RPMI7951 (cell line): ENCODE measurements at places on chromosomes 5 and 9.

DNA sequence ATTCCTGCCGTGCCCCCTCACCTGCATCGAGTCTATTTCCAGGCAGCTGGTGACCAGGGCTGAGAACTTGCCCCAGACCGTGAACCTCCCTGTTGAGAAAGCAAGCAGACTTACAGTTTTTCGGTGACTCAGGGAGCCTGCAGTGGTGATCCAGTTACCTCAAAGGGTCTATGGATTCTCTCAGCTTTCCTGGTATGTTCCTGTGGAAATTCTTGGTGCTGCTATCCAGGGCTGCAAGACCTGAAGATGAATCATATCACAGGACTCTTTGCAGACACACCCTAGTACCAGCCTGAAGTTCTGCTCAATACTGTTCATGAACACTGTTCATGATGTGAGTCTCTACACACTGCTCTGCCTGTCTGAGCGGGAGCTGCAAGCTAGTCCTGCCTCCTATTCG, 154.7 kb downstream of the WDR70 start:
- DNase-seq = peak; percentile 10

DNA sequence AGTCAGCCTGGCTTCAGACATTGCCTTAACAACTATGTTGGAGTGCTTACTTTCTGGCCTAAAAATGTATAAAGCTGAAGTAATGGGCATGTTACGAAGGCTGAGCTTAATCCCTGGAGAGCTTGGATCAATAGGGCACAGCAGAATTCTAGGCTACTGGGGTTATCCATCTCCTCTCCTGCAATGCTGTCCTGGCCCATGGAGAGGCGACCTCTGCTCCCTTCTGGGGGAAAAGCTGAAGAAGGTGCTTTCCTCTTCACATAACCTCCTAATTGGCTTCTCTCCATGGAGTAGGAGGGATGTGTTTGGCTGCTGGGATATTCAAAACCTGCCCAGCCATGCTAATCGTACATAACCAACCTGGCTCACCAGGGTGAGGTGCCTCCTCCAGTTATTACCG, 403.5 kb downstream of the DMRT2 start:
- no peak for DNase-seq

DNA sequence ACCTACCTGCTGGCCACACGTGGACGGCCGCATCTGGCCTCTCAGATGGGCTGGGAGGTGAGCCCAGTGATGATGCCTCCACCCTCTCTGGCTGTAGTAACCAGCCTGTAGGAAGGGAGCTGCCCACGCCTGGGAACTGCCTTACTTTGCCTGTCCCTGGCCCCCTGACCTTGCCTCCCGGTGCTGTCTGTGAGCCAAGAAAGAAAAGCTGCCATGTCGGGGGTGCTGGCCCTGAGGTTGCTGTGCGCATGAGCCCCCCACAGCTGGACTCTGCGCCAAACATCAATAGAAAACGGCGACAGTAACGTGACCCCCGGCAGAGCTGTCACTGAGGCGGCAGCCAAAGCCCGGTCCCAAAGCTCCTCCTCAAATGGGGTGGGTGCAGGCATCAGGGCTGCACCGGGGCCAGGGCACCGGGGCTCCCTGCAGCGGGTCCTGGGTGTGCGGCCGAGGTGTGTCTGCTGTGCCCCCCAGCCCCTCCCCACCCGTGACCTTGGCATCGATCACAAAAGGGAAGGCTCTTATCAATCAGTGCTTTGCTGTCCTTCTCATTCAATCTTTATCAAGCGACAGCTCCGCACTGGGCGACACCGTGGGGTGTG, 15.3 kb upstream of the SLC9A3 start:
- DNase-seq = no peak

DNA sequence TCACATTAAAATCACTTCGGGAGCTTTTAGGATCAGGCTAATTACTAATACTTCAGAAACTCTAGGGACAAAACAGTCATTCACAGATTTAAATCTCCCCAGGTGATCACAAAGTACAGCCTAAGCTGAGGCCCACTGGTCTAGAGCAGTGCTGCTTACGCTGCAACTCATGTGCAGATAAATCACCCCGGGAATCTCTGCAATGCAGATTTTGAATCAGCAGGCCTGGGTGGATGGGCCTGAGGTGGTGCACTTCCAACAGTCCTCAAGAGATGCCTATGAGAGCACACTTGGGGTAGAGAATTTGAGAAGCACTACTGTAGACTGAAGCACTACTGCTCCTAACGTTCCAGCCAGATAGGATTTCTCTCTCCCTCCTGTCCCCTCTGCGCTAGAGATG, 28.4 kb downstream of the CSF1R start:
- DNase-seq = no peak

- peak; percentile 60 for DNase-seq
These were observed 337.5 kb downstream of the ZNF608 start for GRCh38 chr5:124408738-124409453.

DNA sequence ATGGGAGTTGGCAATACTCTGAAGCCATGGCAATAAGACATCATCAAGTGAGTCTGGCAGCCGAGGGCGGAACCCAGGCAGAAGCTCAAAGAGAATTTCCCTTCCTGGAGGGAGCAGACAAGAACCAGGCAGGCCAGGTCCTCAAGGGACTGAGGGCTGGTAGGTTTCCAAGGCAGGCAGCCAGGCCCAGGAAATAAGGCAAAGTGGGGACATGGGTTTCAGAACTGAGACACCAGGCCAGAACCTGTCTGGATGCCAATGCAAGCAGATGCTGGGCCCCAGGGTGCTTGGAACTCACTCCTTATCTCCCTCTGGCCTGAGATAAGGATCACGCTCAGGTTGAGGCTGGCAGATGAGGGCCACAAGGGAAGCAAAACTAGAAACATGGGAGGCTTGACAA, 8.9 kb downstream of the TSSK1B start:
- DNase-seq = peak; percentile 17

- DNase-seq = no peak
These were observed 166.4 kb downstream of the PRELID2 start for GRCh38 chr5:145668714-145669113.

GRCh38 chr5:5159282-5160103, 19.4 kb downstream of the ADAMTS16 start:
- DNase-seq = no peak

- DNase-seq = peak; percentile 38
These were observed 343.6 kb downstream of the CSNK1G3 start for GRCh38 chr5:123855609-123856008.

GRCh38 chr9:64066736-64067368, 1218.2 kb downstream of the FOXD4L5 start:
- DNase-seq = no peak

DNA sequence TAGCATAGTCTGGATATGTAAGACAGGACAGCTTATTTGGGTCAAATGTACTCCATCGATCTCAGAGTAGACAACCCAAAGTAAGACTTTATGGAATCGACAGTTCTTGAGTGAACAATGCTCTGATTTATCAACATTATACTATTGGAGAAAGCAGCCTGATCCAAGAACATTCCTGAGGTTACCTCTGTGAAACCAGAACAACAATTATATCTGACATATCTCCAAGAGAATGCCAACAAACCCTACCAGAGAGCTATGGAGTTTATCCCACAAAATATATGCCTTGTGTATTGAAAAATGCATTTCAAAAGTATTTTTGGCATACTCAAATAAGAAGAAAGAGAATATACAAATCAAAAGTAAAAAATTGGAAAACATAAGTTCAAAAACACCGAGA, 1985.9 kb downstream of the EFNA5 start:
- DNase-seq = no peak
